Dermis blood vessel endothelial cell (primary cell): ENCODE measurements at places on chromosomes 3 and 15. TPM values are rescaled to one million over a fixed set of nuclear protein-coding genes. Genes with fewer than 3 reads are reported as not detected.

DAZL gene
- not detected in 2 replicates for total RNA-seq

GRCh38 chr3:128397484-128397883, 69.2 kb downstream of the DNAJB8 start:
- no peak for DNase-seq

- no peak for DNase-seq
These were observed 29.3 kb downstream of the LRRC2 start for GRCh38 chr3:46536758-46537157.

DNA sequence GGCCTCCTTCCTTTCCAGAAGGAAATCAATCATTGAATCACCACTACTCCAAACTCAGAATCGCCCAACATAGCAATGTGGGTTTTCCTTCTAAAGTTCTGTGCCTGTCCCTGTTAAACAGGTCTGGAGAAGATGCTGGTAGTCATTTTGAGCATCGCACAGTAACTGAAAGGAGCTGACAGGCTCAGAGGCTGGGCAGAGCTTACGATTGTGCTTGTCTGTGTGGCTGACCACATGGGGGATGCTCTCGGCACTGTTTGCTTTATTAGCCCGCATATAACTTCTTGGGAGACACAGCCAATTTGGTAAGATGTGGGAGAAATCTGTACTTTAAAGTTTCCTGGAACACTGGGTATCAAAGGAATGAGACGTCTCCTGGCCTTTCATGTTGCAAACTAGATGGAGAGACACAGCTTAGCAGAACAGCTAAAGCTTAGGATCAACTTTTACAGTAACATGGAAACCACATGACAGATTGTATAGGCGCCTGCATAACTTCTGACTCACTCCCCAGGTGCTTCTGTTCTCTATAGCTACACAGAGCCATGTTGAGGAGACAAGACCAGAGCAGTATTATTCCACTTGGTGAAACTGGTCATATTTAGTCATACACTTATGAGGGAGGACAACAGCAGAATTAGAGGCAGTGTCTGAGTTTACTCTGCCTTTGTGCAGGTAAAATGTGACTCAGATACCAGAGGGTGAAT, 374.1 kb downstream of the RORA start:
- no peak for DNase-seq

DNA sequence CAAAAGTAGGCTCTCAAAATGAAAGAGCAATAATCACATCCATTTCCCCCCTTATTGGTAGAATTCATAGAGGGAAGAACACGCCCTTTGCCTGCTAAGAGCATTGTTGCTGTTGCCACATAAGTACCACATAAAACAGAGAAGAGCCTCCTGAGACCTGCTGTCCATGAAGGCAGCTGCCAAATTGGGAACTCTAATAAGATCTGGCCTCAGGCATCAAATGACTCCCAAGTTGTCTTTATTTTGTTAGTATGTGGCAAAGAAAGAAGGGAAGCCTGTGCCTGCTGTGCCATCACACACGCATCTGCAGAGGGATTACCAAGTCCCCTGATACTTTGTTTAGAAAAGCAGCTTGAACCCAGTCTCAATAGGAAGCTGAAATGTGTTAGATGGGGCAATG, 23.9 kb downstream of the VGLL3 start:
- no peak for DNase-seq

DNA sequence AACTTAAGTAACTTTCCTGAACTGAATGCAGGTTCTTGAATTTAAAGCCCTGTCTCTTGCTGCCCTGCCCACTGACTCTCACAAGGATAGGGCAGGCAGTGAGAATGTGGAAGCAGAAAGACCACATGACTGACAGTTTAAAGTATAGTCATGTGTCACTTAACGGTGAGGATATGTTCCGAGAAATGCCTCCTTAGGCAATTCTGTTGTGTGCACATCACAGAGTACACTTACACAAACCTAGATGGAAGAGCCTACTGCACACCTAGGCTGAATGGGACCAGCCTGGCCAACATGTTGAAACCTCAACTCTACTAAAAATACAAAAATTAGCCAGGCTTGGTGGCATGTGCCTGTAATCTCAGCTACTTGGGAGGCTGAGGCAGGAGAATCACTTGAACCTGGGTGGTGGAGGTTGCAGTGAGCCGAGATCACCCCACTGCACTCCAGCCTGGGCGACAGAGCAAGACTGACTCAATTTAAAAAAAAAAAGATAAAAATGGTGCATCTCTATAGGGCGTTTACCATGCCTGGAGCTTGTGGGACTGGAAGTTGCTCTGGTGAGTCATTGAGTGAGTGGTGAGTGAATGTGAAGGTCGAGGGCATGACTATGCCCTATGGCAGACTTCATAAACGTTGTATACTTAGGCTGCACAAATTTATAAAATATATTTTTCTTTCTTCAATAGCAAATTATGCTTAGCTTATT, 18.9 kb upstream of the COPG1 start:
- peak; percentile 57 for DNase-seq

- DNase-seq, result no peak
These were observed 587.8 kb downstream of the RBMS3 start for GRCh38 chr3:29868543-29869101.

DNA sequence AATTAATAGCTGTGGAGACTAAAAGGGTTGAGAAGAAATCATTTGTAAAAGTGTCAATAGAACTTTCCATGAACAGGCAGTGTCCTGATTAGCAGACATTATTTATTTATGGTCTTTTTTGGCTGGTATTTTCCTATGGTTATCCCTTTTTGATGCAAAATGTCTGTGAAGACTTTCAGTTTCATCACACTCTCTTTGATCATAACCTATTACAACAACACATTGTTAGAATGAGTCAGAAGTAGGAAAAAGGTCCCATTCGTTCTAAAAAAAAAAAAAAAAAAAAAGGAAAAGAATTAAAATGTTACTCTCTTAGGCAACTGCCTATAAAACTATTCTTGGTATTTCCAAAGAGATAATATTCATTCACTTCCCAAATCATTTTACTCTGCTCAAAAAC, 62.1 kb downstream of the SLC49A4 start:
- no peak for DNase-seq

- DNase-seq, result no peak
These were observed 1.9 kb downstream of the PCOLCE2 start for GRCh38 chr3:142886940-142887339.

GRCh38 chr15:68470049-68470742, 38.2 kb upstream of the ITGA11 start:
- DNase-seq, result no peak

- DNase-seq, result peak; percentile 85
These were observed 2.8 kb downstream of the ABHD2 start for GRCh38 chr15:89090791-89091626.

GRCh38 chr3:126433105-126433430, 38.4 kb downstream of the CFAP100 start:
- DNase-seq, result no peak

DNA sequence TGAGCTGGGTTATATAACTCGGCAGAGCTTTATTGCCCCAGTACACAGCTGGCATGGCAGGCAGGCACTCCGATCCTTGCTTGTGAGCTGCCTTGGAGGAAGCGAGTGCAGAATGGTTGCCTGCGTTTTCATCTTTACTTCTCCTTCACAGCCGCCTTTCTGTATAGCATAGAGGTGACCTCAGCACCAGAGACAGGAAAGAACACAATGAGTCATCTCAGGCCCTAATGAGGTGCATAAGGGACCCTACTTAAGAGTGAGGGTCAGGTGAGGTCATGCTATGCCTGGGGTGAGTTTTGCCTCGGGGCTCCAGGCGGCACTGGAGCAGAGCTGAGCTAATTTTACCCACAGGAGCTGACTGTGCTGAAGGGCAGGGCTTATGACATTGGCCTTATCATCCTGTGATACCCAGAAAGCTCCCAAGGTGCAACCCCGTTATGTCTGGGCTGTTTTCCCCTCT, 43.5 kb downstream of the LPP start:
- DNase-seq, result peak; percentile 60
